ENCODE measurements at places on chromosomes 5 and 9.
A peak's percentile ranks its signal among the peaks of the same experiment; 100 is the strongest.

- no peak for DNase-seq
- no peak overlapping the region for H3K27ac ChIP-seq
- H3K4me1 ChIP-seq = no peaks in the 10 kb centered on the region
- H3K4me3 ChIP-seq = no peak overlapping the region
- no peaks in the 10 kb centered on the region for H3K36me3 ChIP-seq
- H3K27me3 ChIP-seq = no peaks in the 10 kb centered on the region
Measured at GRCh38 chr5:25713259-25713658, 1068.5 kb upstream of the CDH10 start.

DNA sequence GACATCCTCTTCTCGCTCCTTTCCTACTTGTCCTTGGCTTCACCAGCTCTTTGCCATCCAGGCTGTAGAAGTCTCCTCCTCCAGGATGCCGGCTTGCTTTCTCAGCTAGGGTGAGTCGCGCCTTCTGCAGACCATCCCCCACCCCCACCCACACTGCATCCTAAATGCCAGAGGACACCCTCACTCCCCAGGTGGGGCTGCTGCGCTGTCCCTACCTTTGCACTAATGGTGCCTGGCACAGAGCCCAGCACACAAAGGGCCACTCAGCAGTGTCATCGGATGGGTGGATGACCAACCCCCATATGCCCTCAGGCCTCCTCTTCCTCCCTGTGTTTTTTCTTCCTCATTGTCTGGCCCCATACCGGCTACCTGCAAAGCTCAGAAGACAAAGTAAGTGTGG is 14.8 kb downstream of the IL9 start:
- H3K36me3 ChIP-seq = no peaks in the 10 kb centered on the region
- no peak overlapping the region for H3K4me3 ChIP-seq

- no peaks in the 10 kb centered on the region for H3K36me3 ChIP-seq
- no peak for DNase-seq
- H3K27ac ChIP-seq = no peak overlapping the region
- H3K27me3 ChIP-seq = no peaks in the 10 kb centered on the region
Measured at GRCh38 chr5:143245929-143246561, 157.4 kb downstream of the NR3C1 start.

DNA sequence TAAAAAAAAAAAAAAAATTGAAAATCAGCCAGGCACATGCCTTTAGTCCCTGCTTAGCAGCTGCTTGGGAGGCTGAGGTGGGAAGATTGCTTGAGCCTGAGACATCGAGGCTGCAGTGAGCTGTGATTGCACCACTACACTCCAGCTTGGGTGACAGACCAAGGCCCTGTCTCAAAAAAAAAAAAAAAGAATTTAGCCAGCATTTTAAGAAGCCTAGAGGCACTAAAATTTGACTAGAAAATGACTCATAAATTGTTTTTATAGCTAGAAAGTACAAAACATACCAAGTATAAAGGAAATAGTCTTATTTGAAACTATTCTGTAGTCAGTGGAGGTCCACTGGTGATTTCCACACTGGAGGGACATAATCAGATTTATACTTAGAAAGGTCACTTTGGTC is 17.5 kb downstream of the LRRC70 start:
- H3K36me3 ChIP-seq = peaks cover 4% of the 10 kb centered on the region
- no peak for DNase-seq
- no peak overlapping the region for H3K27ac ChIP-seq
- no peaks in the 10 kb centered on the region for H3K4me1 ChIP-seq
- no peaks in the 10 kb centered on the region for H3K27me3 ChIP-seq

- no peak overlapping the region for H3K4me3 ChIP-seq
- H3K27me3 ChIP-seq = no peaks in the 10 kb centered on the region
- H3K36me3 ChIP-seq = no peaks in the 10 kb centered on the region
- H3K4me1 ChIP-seq = no peaks in the 10 kb centered on the region
Measured at GRCh38 chr5:161167016-161167767, 315.2 kb upstream of the ATP10B start.

DNA sequence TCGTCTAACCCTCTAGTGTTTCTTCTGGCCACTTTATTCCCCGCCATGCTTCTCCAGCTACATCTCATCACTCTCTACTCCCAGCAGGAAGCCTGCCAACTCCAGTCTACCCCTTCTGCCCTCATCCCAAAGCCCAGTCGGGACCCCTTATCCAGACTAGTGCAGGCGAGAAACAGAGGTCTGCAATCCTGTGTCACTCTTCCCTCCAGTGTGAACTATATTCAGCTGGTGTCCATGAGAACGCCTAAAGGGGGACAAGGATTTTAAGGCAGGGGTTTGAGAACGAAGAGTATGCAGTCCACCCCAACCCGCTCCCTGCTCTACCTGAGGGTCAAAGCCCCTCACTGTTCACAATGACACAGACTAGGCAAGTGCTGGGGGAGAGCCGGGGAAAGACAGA is 41.7 kb upstream of the GABRP start:
- H3K4me1 ChIP-seq = no peaks in the 10 kb centered on the region
- no peak overlapping the region for H3K27ac ChIP-seq
- H3K27me3 ChIP-seq = no peaks in the 10 kb centered on the region
- no peak for DNase-seq
- no peaks in the 10 kb centered on the region for H3K36me3 ChIP-seq

- no peaks in the 10 kb centered on the region for H3K36me3 ChIP-seq
- no peak overlapping the region for H3K27ac ChIP-seq
- H3K4me3 ChIP-seq = no peak overlapping the region
- no peaks in the 10 kb centered on the region for H3K4me1 ChIP-seq
Measured at GRCh38 chr5:54217826-54218503, 92.4 kb downstream of the ARL15 start.

GRCh38 chr5:139789116-139789844 is 6.3 kb upstream of the PSD2 start:
- no peak overlapping the region for H3K27ac ChIP-seq
- H3K27me3 ChIP-seq = no peaks in the 10 kb centered on the region
- no peak for DNase-seq
- no peaks in the 10 kb centered on the region for H3K36me3 ChIP-seq

- H3K27me3 ChIP-seq = no peaks in the 10 kb centered on the region
- H3K27ac ChIP-seq = no peak overlapping the region
- DNase-seq = no peak
- H3K36me3 ChIP-seq = no peaks in the 10 kb centered on the region
- H3K4me3 ChIP-seq = no peak overlapping the region
- H3K4me1 ChIP-seq = no peaks in the 10 kb centered on the region
Measured at GRCh38 chr5:6178846-6179532, 199.4 kb downstream of the MED10 start.

DNA sequence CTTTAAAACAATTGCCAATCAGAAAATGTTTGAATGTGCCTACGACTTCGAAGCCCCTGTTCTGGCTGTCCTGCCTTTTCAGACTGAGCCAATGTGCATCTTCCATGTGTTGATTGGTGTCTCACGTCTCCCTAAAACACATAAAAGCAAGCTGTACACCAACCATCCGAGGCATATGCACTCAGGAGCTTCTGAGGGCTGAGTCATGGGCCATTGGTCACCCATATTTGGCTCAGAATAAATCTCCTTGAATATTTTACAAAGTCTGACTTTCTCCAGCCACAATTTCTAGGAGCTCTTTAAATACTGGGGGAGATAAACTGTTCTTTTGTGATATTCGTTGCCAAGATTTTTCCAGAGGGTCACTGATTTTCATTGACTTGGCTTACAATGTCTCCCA is 53.9 kb downstream of the C9orf57 start:
- no peaks in the 10 kb centered on the region for H3K27me3 ChIP-seq
- H3K36me3 ChIP-seq = no peaks in the 10 kb centered on the region
- H3K27ac ChIP-seq = no peak overlapping the region
- no peak for DNase-seq

GRCh38 chr5:164119806-164120447 is 614.5 kb downstream of the MAT2B start:
- H3K4me1 ChIP-seq = no peaks in the 10 kb centered on the region
- no peak overlapping the region for H3K27ac ChIP-seq
- no peak overlapping the region for H3K4me3 ChIP-seq
- no peaks in the 10 kb centered on the region for H3K27me3 ChIP-seq
- DNase-seq = no peak

- peak overlapping the region; percentile 73 for H3K27ac ChIP-seq
- H3K27me3 ChIP-seq = no peaks in the 10 kb centered on the region
- peak overlapping the region; percentile 56 for H3K4me3 ChIP-seq
- H3K36me3 ChIP-seq = no peaks in the 10 kb centered on the region
- no peak for DNase-seq
- peaks cover 15% of the 10 kb centered on the region for H3K4me1 ChIP-seq
Measured at GRCh38 chr5:122844136-122844909, 1.1 kb upstream of the SNX24 start.

GRCh38 chr5:137923856-137924255 is 34.6 kb downstream of the PKD2L2 start:
- DNase-seq = no peak
- H3K4me3 ChIP-seq = no peak overlapping the region
- no peak overlapping the region for H3K27ac ChIP-seq
- H3K36me3 ChIP-seq = no peaks in the 10 kb centered on the region
- H3K4me1 ChIP-seq = no peaks in the 10 kb centered on the region

- no peaks in the 10 kb centered on the region for H3K4me1 ChIP-seq
- H3K4me3 ChIP-seq = no peak overlapping the region
- H3K27ac ChIP-seq = no peak overlapping the region
- H3K27me3 ChIP-seq = no peaks in the 10 kb centered on the region
- H3K36me3 ChIP-seq = no peaks in the 10 kb centered on the region
Measured at GRCh38 chr5:52892242-52892878, 96.8 kb upstream of the ITGA2 start.

GRCh38 chr5:13143630-13144029 is 800.9 kb downstream of the DNAH5 start:
- no peak overlapping the region for H3K27ac ChIP-seq
- no peak for DNase-seq
- H3K4me1 ChIP-seq = no peaks in the 10 kb centered on the region
- no peaks in the 10 kb centered on the region for H3K27me3 ChIP-seq
- no peaks in the 10 kb centered on the region for H3K36me3 ChIP-seq

- no peak overlapping the region for H3K4me3 ChIP-seq
- no peak for DNase-seq
- H3K4me1 ChIP-seq = no peaks in the 10 kb centered on the region
Measured at GRCh38 chr5:14086261-14086660, 56.9 kb upstream of the TRIO start.

- no peak for DNase-seq
- H3K4me3 ChIP-seq = no peak overlapping the region
- no peaks in the 10 kb centered on the region for H3K27me3 ChIP-seq
- H3K27ac ChIP-seq = no peak overlapping the region
Measured at GRCh38 chr5:36928947-36929346, 52.4 kb downstream of the NIPBL start.

GRCh38 chr9:6567140-6567591 is 78.4 kb downstream of the GLDC start:
- no peak overlapping the region for H3K4me3 ChIP-seq
- DNase-seq = no peak
- H3K27me3 ChIP-seq = no peaks in the 10 kb centered on the region

GRCh38 chr5:124040799-124041198 is 528.8 kb downstream of the CSNK1G3 start:
- no peaks in the 10 kb centered on the region for H3K4me1 ChIP-seq
- H3K36me3 ChIP-seq = no peaks in the 10 kb centered on the region
- H3K27ac ChIP-seq = no peak overlapping the region
- H3K4me3 ChIP-seq = no peak overlapping the region

GRCh38 chr5:113337515-113338415 is 97.0 kb downstream of the TSSK1B start:
- H3K4me1 ChIP-seq = no peaks in the 10 kb centered on the region
- no peak overlapping the region for H3K4me3 ChIP-seq
- H3K27ac ChIP-seq = no peak overlapping the region
- no peaks in the 10 kb centered on the region for H3K27me3 ChIP-seq
- H3K36me3 ChIP-seq = no peaks in the 10 kb centered on the region

- H3K27me3 ChIP-seq = no peaks in the 10 kb centered on the region
- no peak for DNase-seq
- no peak overlapping the region for H3K4me3 ChIP-seq
- H3K27ac ChIP-seq = no peak overlapping the region
- no peaks in the 10 kb centered on the region for H3K4me1 ChIP-seq
Measured at GRCh38 chr5:137831526-137831925, 36.1 kb upstream of the MYOT start.

- H3K27me3 ChIP-seq = no peaks in the 10 kb centered on the region
- peaks cover 37% of the 10 kb centered on the region for H3K4me1 ChIP-seq
- no peak for DNase-seq
- no peak overlapping the region for H3K4me3 ChIP-seq
Measured at GRCh38 chr5:178238711-178239592, 6.3 kb upstream of the PHYKPL start.

Measured in effector memory CD4-positive, alpha-beta T cell (primary cell).